ENCODE measurements at places on chromosomes 4 and X.

- DNase-seq = peak; percentile 65
These were observed 85.9 kb downstream of the GATB start for GRCh38 chr4:151674804-151675391.

DNA sequence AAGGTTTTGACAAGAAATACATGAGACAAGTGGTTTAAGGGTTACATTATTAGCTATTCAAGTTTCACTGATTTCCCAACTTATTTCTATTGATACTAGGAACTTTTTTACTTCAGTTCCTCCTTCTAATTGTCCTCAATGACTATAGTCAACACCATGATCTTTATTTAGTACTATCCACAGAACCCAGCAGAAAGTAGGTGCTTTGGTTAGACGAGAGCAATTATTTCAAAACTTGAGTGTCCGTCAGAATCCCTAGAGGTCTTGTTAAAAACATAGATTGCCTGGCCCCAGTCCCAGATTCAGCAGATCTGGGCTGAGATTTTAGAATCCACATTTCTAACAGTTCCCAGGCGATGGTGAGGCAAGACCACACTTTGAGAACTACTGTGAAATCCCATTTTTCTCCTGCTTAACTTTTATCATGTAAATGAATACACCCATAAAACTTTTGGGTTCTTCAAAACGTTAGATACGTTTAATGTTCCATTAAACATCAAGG lies 17.9 kb downstream of the EXOC1 start:
- no peak for DNase-seq

DNA sequence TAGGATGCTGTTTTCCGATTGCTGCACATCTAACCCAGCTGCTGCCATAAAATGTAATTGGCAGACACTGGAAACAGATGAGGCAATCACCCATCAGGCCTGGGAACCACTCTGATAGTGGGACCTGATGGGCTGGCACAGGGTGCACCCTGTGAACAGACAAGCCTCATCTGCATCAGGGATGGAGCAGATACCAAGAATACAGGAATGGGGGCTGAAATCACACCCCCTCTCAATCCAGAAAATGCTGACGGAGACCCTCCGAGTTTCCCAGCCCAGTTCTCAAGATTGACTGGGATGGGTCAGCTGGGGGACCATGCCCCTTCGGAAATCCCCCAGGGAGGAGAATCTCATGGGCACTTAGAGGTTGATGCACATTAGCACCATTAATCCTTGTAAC lies 28.8 kb upstream of the PPP2R2C start:
- no peak for DNase-seq

GRCh38 chrX:52078131-52078530 lies 9.1 kb upstream of the MAGED4B start:
- no peak for DNase-seq

DNA sequence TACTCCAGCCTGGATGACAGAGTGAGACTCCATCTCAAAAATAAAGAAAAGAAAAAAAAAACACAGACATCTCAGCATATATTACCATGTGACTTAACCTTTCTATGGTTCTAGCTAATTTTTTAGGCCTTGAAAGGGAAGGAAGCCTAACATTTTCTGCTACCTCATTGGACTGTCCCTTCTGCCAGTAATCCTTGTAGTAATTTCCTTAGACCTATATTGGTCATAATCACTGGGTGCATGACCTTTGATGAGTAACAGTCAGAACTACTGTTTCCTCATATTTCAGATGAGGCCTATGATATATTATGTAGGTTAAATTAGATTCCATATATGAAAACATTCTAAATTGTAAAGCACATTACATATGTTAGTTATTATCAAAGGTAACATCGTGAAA lies 9.6 kb downstream of the XIAP start:
- DNase-seq = no peak

- DNase-seq = no peak
These were observed 22.3 kb downstream of the TMPRSS11D start for GRCh38 chr4:67861513-67861912.

DNA sequence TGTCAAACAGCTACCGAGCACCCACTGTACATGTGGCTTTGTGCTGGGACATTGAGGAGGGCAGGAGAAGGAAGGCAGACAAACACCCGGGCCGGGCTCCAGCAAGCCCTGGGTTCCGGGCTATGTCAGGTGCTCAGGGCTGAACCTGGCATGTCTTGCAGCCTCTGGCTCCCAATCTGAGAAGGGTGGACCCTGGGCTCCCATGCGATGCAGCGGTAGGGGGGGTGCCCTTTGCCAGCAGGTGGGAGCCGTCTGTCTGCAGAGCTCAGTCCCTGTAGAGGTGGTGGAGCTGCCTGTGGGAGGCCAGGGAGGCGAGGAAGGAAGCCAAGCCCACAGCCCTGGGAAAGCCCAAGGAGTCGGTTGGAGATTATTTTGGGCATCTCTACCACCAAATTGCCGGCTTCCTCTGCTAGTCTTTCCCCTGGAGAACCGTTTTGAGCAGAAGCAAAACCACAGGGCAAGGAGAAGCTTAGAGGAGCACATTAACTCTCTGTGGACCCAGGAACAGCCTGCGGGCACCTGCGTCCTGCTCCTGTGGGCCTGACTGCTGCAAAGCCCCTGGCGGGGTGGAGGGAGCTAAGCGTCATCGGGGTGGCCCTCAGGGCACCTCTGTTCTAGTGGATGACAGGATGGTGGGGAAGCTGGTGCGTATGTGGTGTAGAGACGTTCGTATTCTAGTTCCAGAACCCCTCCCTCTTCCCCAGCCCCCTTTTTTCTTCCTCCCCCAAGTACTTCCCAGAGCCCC lies 10.3 kb downstream of the CPZ start:
- no peak for DNase-seq
